ENCODE measurements at places on chromosomes 16 and 17.

DNA sequence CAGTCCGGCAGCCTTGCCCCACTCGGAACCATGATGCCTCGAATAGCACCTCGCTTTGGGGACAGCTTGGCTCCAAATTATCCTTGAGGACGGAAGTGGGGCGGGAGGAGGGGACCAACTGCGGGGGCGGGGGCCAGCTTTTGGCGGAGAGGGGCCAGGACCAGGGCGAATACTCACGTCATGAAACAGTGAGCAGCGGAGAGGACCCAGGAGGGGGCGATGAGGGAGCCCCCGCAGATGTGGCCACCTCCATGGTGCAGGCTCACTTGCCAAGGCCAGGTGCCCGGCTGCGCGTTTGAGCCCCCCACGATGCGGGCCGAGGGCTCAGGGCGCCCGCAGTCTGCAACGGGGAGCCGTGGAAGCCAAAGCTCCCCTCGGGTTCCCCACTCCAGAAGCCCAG lies 970 bp downstream of the PRSS36 start:
- DNase-seq, result no peak

DNA sequence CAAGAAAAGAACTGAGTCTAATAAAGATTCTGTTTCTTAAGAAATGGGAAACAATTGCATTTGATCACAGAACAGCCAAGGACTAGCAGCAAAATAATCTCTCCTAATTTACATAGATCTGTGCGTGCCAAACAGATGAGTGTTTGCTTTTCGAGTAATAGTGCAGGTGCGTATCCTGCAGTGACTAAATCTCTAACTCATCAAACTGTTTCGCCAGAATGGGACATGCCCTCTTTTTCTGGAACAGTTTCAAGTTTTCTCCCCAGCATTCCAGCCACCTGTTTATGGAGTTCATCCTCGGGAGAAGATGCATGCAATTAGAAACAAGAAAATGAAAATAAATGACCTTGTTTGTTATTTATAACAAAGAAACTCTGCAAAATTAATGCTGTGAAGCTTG lies 5.7 kb upstream of the TOX3 start:
- DNase-seq, result no peak

DNA sequence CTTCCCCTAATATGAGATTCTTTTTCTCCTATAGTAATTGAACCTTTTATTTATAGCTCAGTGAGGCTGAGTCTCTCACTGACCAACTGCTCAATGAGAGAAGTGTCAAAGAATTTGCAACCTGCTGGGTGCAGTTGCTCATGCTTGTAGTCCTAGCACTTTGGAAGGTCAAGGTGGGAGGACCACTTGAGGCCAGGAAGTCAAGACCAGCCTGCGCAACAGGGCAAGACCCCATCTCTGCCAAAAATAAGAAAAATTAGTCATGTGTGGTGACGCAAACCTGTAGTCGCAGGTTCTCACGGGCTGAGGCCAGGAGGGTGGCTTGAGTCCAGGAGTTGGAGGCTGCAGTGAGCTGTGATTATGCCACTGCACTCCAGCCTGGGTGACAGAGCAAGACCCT lies 30.9 kb upstream of the CRYBA1 start:
- no peak for DNase-seq

DNA sequence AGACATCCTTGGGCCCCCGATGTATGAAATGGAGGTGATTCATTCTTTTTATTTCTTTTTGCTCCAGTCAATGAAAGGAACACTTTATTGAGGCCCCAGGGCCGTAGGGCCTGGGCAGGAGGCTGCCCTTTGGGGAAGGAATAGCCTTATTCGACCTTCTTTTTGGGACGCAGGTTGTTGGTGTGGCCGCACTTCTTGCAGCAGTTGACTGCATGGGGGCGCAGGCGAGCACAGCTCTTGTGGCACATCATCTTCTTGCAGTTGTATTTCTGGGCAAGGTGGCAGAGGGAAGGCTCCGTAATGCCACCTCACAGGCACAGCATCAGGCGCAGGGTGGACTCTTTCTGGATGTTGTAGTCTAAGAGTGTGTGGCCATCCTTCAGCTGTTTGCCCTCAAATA lies 50.9 kb downstream of the SIAH1 start:
- no peak for DNase-seq
